Purkinje cell (primary cell): ENCODE measurements at places on chromosomes 5 and 9. TPM values are rescaled to one million over a fixed set of nuclear protein-coding genes. Genes with fewer than 3 reads are reported as not detected.

The SLC22A4 gene
- polyA plus RNA-seq = 0.58 and 2.4 TPM in 2 replicates

The CDKN2B gene
- polyA plus RNA-seq = 19.8 and 25.9 TPM in 2 replicates

The TEK gene
- 0.07 TPM in 1 of 2 replicates, not detected in the other for polyA plus RNA-seq

The SPINK6 gene
- polyA plus RNA-seq = 1,307 and 2,131 TPM in 2 replicates

The EPB41L4B gene
- polyA plus RNA-seq = 0.90 and 4.4 TPM in 2 replicates

The LURAP1L gene
- polyA plus RNA-seq = 3.2 and 3.6 TPM in 2 replicates

The HTR4 gene
- not detected in 2 replicates for polyA plus RNA-seq

The EIF4E1B gene
- not detected in 2 replicates for polyA plus RNA-seq

The PNPLA7 gene
- 1.1 TPM in 1 of 2 replicates, not detected in the other for polyA plus RNA-seq

The CEL gene
- 0.09 and 0.10 TPM in 2 replicates for polyA plus RNA-seq

The FIBCD1 gene
- not detected in 2 replicates for polyA plus RNA-seq

The MAPKAP1 gene
- 7.1 and 9.7 TPM in 2 replicates for polyA plus RNA-seq

The ADAMTS12 gene
- polyA plus RNA-seq = not detected in 2 replicates

The FAM221B gene
- not detected in 2 replicates for polyA plus RNA-seq

The CKMT2 gene
- polyA plus RNA-seq = 0.87 TPM in 1 of 2 replicates, not detected in the other

The HEMGN gene
- polyA plus RNA-seq = not detected in 2 replicates

The PLPP7 gene
- 5.1 and 9.4 TPM in 2 replicates for polyA plus RNA-seq

The SNX18 gene
- 3.8 and 5.8 TPM in 2 replicates for polyA plus RNA-seq

The ITGA1 gene
- 2.2 and 8.4 TPM in 2 replicates for polyA plus RNA-seq

The PAEP gene
- polyA plus RNA-seq = not detected in 2 replicates
